Iris pigment epithelial cell (primary cell): ENCODE measurements at places on chromosomes 1 and 21.

DNA sequence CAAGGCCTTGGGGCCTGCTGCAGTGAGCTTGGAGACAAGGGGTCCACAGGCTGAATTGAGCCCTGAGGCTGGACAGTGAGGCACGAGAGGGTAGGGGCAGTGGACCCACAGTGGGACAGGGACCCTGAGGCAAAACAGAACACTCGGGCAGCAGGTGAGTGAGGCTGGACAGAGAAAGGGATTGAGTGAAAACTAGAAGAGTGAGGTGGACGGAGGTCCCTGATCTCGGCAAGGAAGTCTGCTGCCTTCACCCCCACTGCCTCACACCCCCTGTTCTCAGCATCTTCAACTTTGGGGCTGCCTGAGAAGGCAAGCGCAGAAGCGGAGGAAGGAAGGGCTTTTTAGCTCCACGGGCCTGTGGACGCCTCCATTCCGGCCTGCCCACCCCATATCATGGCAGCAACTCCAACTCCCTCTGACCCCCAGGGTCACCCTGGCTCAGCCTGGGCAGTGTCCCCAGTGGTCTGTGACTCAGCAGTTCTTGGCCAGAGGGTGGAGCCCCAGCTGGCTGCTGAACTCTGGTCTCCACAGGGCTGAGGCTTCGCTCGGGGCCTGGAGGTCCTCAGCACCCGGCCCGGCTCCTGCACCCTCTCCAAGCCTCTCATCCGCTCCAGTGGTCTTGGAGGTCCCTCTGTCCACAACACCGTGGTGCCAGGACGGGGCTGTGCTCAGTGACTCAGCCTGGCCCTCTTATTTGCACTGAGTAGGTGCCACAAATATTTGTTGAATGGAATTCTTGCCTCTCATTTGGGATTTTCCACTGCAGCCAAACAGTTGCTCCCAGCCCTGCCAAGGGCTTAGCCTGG, 60.0 kb upstream of the EPS8L3 start:
- peak; percentile 24 for DNase-seq

DNA sequence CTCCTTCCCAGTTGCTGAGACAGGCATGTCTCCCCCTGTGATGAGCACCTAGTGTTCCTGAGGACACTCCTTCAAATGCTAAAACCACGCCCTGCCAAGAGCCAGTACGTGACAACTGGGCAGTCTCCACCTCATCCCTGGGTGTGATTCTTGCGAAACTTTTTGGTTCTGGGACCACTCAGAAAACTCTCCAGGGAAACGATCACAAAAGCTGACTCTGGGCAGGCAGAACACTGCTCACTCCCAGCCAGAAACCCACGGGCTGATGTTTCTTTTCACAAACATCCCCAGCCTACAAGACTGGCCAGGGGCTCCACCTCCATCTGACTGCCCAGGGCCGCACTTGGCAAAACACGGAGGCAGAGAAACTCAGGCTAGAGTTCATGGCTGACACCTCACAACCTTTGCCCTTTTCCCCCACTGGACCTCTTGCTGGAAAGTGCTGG, 24.4 kb downstream of the DHRS3 start:
- DNase-seq, result peak; percentile 85

- peak; percentile 67 for DNase-seq
Observed at GRCh38 chr1:11598461-11598860, 55.8 kb downstream of the FBXO2 start.

GRCh38 chr1:92511541-92511940, 24.8 kb upstream of the GFI1 start:
- DNase-seq, result no peak

- no peak for DNase-seq
Observed at GRCh38 chr1:164495905-164496304, 63.1 kb upstream of the PBX1 start.

DNA sequence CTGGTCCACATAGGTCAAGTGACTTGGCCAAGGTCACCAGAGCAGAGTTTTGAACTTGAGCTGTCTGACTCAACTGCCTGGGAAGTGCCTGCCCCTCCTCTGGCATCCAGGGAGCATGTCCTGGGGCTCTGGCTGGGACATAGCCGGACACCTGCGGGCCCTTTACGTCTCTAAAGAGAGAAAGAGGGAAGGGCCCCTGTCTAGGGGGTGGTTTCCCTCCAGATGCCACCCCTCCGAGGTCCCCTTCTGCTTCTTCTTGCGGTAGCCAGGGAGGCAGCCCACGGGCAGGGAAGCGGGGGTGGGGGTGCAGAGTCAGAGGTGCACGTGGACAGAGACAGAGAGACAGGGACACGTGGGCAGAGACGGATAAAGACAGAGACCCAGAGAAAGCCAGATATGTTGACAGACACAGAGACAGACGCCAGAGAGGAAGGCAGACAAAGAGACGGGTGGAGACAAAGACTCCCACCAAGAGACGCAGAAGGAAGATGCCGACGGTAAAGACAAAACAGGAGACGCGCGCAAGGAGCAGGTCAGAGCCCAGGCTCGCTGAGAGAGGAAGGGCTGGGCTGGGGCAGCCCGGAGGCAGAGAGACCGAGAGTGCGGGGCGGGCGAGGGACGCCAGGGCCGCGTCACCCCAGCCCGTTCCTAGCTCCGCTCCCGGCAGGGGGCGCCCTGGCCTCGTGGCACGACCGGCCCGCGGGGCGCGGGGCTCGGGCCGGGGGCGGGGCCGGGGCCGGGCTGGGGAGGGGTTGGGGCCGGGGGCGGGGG, 458 bp upstream of the ALPL start:
- peak; percentile 23 for DNase-seq

- no peak for DNase-seq
Observed at GRCh38 chr21:38439957-38440356, 58.3 kb downstream of the ERG start.

GRCh38 chr1:169094897-169095569, 11.5 kb upstream of the ATP1B1 start:
- DNase-seq, result no peak

DNA sequence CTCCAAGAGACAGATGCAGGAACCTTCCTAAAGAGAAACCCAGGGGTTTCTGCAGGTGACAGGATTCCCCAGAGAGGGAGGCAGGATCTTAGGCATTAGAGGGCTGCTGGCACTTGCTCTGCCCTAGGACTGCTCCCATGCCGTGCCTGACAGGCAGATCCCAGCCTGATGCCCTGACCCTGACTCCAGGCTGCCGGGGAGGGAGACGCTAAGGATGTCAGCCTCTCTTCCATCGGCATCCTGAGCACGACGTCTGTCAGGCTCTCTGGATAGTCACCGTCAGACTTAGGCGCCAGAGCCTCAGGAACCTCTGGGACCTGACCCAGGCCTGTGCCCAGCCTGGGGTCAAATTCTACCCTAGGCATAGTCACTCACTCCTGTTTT, 157.1 kb downstream of the NPHP4 start:
- no peak for DNase-seq

DNA sequence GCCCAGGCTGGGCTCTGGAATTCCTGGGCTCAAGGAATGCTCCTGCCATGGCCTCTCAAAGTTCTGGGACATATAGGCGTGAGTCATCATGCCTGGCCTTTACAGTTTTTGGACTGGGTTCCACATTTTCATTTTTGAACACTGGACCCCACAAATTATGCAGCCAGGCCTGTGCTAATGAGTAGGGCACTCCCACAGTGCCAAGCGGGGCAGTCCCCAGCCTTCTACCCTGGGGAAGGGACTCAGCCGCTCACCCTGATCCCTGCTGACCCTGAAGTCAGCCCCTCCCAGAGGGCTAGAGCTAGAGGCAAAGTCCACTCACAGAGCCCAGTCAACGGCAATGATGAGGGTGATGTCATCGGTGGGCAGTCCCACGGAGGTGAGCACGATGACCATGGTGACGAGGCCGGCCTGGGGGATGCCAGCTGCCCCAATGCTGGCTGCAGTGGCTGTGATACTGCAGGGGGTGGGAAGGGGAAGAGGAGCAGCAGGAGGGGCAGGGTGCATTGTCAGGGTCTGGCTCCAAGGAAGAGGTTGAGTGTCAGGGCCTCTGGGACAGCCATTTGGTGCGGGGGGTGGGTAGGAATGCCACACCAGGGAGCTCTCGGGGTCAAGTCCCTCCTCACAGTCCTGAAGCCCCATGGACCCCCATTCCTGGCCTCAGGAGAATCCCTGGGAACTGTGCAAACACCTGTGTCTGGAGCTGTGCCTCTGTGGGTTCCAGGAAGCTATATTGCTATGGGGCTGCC, 27.6 kb downstream of the PODN start:
- DNase-seq, result no peak

- DNase-seq, result peak; percentile 29
Observed at GRCh38 chr21:16159213-16159970, 429.6 kb downstream of the USP25 start.

GRCh38 chr1:205301205-205301821, 20.2 kb downstream of the NUAK2 start:
- peak; percentile 97 for DNase-seq

GRCh38 chr1:57798543-57798942, 374.7 kb upstream of the DAB1 start:
- DNase-seq, result no peak

GRCh38 chr1:182126272-182126800, 64.8 kb upstream of the ZNF648 start:
- no peak for DNase-seq

- DNase-seq, result no peak
Observed at GRCh38 chr1:189021577-189021976, 1456.1 kb downstream of the BRINP3 start.

- no peak for DNase-seq
Observed at GRCh38 chr1:206933333-206933945, 11.7 kb upstream of the FCMR start.

GRCh38 chr1:37032660-37033354, 1.5 kb downstream of the GRIK3 start:
- no peak for DNase-seq

DNA sequence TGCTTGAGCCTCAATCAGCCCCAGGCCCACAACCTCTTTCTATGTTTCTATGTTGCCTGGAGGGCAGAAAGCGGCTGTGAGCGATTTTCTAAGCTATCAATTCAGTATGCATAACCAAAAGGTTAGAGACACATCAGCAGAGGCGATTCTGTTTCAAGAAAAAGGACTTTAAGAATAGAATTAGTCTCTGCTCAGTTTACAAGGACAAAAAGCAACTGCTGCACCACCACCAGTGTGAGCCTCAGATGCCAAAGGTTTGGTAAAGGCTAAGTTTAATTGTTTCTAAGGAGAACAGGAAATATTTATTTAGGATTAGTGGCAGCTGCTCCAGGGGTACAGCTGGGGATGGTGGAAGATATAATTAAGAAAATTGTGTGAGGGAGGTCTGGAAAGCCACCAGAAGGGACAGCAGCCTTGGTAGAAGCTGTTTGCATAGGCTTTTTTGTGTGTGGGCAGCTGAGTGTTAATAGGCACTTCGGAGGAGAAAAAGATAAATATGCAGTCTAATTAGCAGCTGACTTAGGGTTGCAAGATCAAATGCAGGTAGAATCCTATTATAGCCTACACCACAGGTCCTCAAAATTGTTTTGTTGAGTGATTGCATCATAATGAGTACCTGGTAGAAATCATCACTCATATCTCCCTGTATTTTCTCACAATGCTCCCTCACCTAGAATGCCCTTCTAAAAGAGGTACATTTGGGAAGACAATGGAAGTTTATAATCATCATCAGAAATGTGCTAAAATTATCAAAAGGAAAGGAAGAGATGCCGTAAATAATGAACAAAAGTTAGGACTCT, 35.8 kb downstream of the ZC3H11B start:
- no peak for DNase-seq

DNA sequence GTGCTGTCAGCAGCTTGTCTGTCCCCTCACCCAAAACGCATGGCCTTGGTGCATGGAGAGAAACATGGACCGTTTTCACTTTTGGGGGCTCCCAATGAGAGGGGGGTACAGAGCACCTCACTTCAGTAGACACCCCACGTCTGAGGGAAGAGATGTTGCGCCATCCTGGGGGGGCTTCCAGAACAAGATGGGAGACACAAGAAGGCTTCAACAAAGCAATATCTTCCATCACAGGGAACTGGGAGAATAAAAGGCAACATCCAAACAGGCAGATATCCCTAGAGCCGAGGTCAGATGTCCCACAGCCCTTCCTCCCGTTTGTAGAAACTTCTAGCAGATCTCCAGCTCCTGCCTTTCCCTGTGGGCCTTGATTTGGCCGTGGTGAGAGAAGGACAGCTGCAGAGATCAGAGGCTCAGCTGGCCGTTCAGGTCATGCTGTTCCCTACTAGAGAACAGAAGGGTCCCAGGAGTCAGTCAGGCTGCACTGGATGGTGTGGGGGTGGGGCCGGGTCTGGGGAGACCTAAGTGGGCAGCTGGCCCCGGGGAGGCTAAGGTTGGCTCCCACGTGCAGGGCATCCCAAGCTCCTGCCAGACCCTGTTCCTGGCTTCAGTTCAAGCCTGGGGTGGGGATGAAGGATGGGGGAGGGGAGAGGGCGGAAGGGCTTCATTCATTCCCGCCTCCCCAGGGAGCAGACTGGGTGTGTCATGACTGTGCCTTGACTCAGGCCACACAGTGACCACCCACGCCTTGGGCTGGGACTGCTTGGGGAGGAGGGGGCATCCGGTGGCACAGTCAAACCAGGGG, 4.4 kb downstream of the PLOD1 start:
- no peak for DNase-seq

- DNase-seq, result peak; percentile 49
Observed at GRCh38 chr1:108154314-108154713, 45.8 kb downstream of the SLC25A24 start.

- no peak for DNase-seq
Observed at GRCh38 chr1:211705467-211706091, 30.2 kb upstream of the NEK2 start.

GRCh38 chr21:40373761-40374160, 473.2 kb downstream of the DSCAM start:
- DNase-seq, result no peak

DNA sequence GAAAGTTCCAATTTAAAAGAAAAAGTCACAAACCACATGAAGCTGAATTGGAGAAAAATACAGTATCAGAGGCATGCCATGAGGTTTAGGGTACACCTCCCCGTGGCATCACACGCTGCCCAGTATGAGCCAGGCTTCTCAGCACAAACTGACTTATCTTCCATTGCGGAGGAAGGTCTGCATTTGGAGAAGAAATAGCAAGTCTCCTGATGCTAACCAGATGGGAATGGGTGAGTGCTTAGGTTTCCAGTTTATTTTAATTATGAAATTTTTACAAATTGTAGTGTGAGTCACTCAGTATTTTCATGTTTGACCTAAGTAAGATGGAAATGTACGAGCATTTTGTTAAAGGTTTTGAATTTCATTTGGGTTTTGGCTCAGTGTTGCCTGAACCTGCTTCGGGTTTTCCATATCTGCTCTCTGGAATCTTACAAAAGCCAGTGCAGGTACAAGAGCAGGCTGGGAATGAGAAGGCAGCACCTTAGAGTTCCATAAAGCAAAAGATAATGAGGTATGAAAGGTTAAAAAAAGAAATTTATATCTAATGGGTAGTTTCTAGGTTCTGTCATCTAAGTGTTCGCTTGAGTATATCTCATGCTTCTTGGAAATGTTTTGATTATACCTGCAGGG, 213.9 kb downstream of the PATJ start:
- no peak for DNase-seq

GRCh38 chr1:209564849-209565248, 18.7 kb upstream of the CAMK1G start:
- DNase-seq, result no peak
